Tongue (tissue), 3 donors: ENCODE measurements at places on chromosomes 3 and 15. TPM values are rescaled to one million over a fixed set of nuclear protein-coding genes. Genes with fewer than 3 reads are reported as not detected.
A peak's percentile ranks its signal among the peaks of the same experiment; 100 is the strongest.

DNA sequence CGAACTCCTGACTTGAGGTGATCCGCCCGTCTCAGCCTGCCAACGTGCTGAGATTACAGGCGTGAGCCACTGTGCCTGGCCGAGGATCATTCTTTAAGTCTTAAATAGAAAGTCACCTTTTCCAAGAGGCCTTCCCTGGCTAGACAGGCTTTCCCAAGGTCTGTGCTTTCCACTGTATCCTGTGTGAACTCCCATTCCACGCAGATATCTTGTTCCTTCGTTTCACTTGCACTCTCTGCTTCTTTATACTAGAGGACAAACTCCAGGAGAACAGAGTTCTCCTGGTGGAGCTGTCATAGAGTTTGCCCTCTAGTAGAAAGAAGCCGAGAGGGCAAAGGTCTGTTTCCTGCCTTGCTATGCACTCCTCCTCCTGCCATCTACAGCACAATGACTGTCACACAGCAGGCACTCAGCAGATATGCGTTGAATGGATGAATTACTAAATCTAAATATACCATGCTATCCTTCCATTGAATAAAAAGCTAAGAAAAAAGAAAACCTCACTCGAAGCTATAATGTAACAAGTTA lies 211.2 kb downstream of the FOXP1 start:
- no peak for DNase-seq

DNA sequence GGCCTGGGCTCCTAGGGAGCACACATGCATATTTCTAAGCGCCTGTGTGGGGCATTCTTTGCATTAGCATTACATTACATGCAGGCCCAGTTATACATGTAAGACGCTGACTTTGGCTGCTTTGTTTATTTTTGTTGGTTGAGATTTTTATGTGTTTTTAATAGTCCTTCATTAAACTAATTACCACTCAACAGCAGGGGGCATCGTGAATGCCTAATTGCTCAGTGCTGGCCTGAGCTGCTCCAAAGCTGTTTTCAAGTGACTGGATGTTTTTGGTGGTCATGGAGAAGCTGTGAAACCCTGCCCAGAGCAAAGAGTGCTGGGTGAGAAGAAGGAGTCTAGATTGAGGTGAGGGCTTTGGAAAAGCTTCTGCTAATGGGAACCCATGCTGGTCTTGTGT lies 41.5 kb downstream of the GPD1L start:
- DNase-seq: no peak

RPN1 gene
- 150 TPM for total RNA-seq

- DNase-seq: peak; percentile 67
Observed at GRCh38 chr3:15630646-15631350, 29.3 kb downstream of the BTD start.

DNA sequence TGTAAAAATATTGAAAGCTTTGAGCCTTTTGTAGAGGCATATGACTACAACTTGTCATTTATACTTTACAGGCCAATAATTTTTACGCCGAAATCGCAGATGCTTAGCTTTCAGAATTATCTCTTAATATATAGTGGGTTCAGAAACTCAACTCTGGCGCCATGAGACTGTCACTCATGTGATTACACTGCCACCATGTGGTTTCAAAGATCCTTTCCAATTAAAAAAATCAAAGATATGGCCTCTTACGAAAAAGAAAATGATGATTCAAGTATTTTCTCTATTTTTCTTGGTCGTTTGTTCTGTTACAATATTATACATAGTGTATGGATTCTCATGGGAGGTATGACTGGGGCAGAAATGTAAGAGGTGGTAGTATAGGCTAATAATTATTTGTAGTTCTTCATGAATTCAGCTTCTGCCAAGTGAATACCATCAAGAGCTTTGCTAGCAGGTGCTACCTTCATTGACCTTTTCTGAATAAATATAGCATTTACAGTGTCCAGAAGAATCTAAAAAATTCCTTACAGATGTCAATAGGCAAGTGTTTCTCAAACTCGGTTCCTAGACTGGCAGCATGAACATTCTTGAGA lies 751.7 kb upstream of the GOLIM4 start:
- DNase-seq: peak; percentile 74

GRCh38 chr3:156388497-156389448 lies 166.1 kb downstream of the SSR3 start:
- DNase-seq: peak; percentile 92

CACNA1D gene
- 10.1 TPM for total RNA-seq

- peak; percentile 32 for DNase-seq
Observed at GRCh38 chr3:123547881-123548519, 36.9 kb downstream of the HACD2 start.

GRCh38 chr3:26920646-26921478 lies 298.3 kb downstream of the LRRC3B start:
- peak; percentile 8 for DNase-seq

HRG gene
- not detected for total RNA-seq

ERC2 gene
- total RNA-seq: 3.4 TPM

DNA sequence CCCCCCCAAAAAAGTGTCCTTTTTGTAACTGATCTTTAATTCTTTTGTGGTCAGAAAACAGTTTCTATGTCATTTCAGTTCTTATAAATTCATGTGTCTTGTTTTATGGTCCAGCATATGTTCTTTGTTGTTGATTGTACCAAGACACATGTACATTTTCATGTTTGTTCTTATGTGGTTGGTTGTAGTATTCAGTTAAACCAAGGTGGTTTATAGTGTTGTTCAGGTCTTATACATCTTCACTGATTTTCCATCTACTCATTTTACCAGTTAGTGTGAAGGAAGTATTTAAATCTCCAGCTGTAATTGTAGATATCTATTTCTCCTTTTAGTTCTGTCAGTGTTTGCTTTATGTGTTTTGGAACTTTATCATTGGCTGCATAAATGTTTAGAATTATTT lies 24.0 kb downstream of the MEF2A start:
- DNase-seq: no peak

CCDC54 gene
- total RNA-seq: not detected

GRCh38 chr15:91255670-91256192 lies 155.7 kb downstream of the SV2B start:
- DNase-seq: no peak

TMC3 gene
- not detected for total RNA-seq
